Head of caudate nucleus (tissue), 42 donors: ENCODE measurements at places on chromosomes 1 and 21.

DNA sequence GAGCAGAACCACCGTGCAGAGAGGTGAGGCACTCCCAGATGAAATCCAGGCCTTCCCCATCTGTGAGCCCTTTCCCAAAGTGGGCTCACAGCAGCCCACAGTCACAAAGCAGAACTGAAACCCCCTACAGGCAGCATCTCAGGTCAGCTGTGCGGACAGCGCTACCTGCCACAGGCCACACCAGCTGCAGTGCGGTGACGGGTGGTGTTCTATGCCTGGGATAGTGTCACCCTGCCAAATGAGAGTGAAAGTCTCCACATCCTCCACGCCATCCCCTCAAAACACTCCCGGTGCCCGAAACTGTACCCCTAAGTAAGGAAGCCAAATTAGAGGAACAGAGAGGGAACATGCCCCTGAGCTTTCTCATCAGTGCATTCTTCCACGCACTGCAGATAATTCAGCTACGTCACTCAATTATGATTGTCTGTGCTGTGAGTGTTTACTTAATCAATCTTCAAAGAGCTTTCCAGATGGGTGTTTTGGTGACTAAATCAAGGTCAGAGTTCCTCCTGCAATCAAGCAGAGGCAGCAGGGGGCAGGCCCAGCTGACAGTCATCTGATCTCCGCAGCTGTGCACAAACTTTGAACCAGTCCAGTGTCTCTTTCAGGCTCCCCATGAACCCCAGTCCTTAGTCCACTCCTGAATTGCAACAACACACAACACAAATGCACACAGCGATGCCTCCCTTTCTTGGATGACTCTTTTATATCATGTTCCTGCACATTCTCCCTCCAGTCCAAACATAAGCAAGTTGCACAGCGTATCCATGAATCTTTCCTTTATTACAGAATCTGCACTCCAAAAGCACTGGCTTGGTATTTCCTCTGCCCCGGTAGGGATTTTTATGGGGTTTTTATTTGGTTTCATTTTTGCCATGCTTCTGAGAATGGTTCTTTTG lies 150.0 kb downstream of the TOMM20 start:
- peak; percentile 82 for DNase-seq

- no peak for DNase-seq
These were observed 16.6 kb upstream of the RAP1A start for GRCh38 chr1:111602974-111603373.

DNA sequence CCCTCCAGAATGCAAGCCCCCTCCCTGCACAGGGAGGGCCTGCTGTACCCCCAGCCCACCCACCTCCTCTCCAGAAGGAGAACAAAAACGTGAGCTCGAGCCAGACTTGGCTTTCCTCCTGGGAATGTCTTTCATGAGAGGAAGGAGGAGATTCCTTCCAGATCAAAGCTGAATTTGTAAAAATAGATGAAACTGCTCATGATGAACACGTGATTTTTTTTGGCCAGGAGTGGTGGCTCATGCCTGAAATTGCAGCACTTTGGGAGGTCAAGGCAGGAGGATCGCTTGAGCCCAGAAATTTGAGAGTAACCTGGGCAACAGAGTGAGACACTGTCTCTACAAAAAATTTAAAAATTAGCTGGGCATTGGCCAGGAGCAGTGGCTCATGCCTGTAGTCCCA lies 21.8 kb downstream of the GPR157 start:
- DNase-seq: no peak

GRCh38 chr1:113579256-113580018 lies 179.8 kb downstream of the PHTF1 start:
- DNase-seq: no peak

- DNase-seq: peak; percentile 61
These were observed 5.8 kb downstream of the INKA2 start for GRCh38 chr1:111733183-111733991.
